MCF 10A (cell line): ENCODE measurements at places on chromosomes 2 and 18. TPM values are rescaled to one million over a fixed set of nuclear protein-coding genes. Genes with fewer than 3 reads are reported as not detected.

Gene SIX3
- total RNA-seq, result not detected in 2 replicates

Gene OTOS
- not detected in 2 replicates for total RNA-seq

Gene CDH19
- total RNA-seq, result not detected in 2 replicates

Gene UGT1A5
- not detected in 2 replicates for total RNA-seq

Gene UGT1A8
- not detected in 2 replicates for total RNA-seq

GRCh38 chr2:44777036-44777435 lies 164.5 kb upstream of the SIX3 start:
- no peak for DNase-seq

DNA sequence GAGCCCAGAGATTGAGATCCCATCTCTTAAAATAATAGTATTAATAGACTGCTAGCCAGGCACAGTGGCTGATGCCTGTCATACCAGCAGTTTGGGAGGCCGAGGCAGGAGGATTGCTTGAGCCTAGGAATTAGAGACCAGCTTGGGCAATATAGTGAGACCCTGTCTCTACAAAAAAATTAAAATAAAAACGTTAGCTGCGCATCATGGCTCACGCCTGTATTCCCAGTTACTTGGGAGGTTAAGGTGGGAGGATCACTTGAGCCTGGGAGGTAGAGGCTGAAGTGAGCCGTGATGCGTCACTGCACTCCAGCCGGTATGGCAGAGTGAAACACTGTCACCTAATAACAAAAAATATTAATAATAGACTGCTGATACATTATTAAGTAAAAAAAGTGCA lies 167.0 kb upstream of the OTX1 start:
- no peak for DNase-seq

- DNase-seq, result peak; percentile 88
These were observed 146.6 kb downstream of the RDH14 start for GRCh38 chr2:18413676-18414396.

DNA sequence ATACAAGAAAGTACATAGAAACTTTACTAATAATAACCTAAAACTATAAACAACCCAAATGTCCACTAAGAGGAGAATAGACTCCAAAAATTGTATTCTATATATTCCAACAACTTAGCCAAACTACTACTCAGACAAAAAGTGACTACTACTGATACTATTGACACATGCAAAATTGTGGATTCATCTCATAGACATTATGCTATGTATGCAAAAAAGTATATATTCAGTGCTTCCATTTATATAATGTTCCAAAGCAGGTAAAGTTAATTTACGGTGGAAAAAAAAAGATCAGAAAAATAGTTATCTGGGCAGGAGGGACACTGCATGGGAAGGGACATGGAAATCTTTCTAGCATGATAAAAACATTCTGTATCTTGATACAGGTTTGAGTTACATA lies 62.0 kb upstream of the SRD5A2 start:
- DNase-seq, result no peak

GRCh38 chr2:194867328-194867727 lies 789.7 kb upstream of the SLC39A10 start:
- DNase-seq, result peak; percentile 45

GRCh38 chr2:224136396-224136795 lies 97.3 kb upstream of the SERPINE2 start:
- no peak for DNase-seq

DNA sequence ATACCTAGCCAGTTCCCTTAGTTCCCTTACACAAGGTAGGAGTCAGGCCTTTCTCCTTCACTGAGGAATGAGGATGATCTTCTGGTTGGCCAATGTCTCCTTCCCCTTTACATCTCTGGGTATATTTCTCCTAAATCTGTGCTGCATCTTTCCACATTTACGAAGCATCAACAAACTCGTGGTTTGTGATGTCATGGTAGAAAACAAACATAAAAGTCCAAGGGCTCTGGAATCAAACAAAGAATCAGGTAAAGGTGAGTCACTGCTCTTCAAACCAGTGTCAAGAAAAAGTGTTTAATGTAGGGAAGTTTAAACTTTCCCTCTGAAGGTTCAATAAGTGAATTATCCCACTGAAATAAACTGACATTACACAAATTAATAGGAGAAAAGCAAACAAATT lies 122.9 kb downstream of the METTL8 start:
- no peak for DNase-seq

DNA sequence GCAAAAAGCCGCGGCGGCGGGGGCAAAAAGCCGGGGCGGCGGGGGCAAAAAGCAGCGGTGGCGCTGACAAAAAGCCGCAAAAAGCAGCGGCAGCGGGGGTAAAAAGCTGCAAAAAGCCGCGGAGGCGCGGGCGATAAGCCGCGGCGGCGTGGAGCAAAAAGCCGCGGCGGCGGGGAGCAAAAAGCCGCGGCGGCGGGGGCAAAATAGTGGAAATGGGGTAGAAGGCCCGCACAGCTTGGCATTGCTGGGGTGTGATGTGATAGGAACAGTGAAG lies 450.1 kb downstream of the ANKRD30B start:
- DNase-seq, result no peak
